ENCODE measurements at places on chromosomes 5 and 9. TPM values are rescaled to one million over a fixed set of nuclear protein-coding genes. Genes with fewer than 3 reads are reported as not detected.

Gene SPINK7
- total RNA-seq: not detected

Gene TMEM174
- not detected for total RNA-seq

Gene FBN2
- 0.78 TPM for total RNA-seq

Gene AQP7
- 1.3 TPM for total RNA-seq

Gene COL5A1
- total RNA-seq: 2.9 TPM

Gene FAXDC2
- total RNA-seq: 4.8 TPM

Gene SLCO6A1
- not detected for total RNA-seq

Gene HAVCR1
- total RNA-seq: not detected

- H3K4me3 ChIP-seq: no peak overlapping the region
- H3K36me3 ChIP-seq: no peaks in the 10 kb centered on the region
- DNase-seq: no peak
- H3K27ac ChIP-seq: peak overlapping the region; percentile 20
Observed at GRCh38 chr5:68266457-68266856, 50.9 kb downstream of the PIK3R1 start.

- no peak overlapping the region for H3K4me3 ChIP-seq
- no peaks in the 10 kb centered on the region for H3K27me3 ChIP-seq
- H3K27ac ChIP-seq: no peak overlapping the region
- no peaks in the 10 kb centered on the region for H3K4me1 ChIP-seq
Observed at GRCh38 chr5:167208911-167209310, 1082.5 kb upstream of the WWC1 start.

- no peak for DNase-seq
- no peaks in the 10 kb centered on the region for H3K4me1 ChIP-seq
- H3K27ac ChIP-seq: no peak overlapping the region
- no peak overlapping the region for H3K4me3 ChIP-seq
- H3K36me3 ChIP-seq: no peaks in the 10 kb centered on the region
Observed at GRCh38 chr9:36802201-36802920, 229.7 kb downstream of the MELK start.

DNA sequence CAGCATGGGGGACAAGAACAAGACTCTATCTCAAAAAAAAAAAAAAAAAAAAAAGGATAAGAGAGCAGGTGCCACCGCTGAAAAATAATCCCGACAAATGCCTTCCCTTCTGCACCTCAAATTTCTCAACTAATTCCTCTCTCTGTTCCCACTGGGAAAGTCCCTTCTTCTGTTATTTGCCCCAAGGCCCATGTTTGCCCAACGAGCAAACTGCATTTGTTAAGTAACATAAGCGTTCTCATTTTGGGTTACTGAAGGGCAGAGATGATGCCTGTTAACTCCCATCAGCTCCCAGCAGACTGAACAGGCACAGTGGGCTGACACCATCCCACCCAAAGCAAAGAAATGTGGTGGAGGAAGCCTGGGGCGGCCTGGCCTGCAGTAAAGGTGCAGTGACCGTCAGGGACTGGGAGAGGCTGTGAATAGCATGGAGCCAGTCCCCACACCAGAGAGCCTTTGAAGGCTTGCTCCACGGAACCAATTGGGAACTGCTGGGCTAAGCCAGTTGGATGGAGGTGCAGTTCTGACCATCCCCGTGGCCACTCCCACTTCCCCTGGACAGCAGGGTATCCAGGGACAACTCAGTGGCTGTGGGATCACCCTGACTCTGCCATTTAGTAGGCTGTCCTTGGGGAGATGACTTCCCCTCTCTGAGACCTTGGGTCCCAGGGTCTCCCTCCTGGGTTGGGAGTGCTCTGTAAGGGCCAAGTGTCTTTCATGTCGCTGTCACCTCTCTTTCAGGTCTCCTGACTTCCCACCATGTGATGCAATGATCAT is 149.7 kb upstream of the IER5L start:
- peak; percentile 18 for DNase-seq
- no peaks in the 10 kb centered on the region for H3K36me3 ChIP-seq
- no peak overlapping the region for H3K4me3 ChIP-seq
- no peaks in the 10 kb centered on the region for H3K4me1 ChIP-seq
- H3K27me3 ChIP-seq: no peaks in the 10 kb centered on the region

DNA sequence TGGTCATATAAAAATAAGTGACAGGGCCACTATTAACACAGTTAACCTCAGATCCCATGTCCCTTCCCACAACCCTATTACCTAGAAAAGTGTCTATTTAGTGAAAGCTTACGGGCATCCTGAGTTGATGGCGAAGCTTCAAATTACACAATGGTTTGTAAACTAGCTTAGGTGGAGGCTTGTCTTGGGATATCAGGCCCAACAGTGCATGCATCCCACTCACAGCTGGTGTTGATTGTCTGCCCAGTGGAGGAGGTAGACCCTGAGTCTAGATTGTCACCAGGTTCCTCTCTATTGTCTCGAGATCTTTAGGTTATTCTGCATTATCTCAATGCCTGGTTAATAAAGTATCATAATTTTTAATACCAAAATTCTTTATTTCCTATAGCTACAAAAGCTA is 30.4 kb downstream of the PRELID2 start:
- H3K36me3 ChIP-seq: no peaks in the 10 kb centered on the region
- no peaks in the 10 kb centered on the region for H3K27me3 ChIP-seq
- no peak for DNase-seq

DNA sequence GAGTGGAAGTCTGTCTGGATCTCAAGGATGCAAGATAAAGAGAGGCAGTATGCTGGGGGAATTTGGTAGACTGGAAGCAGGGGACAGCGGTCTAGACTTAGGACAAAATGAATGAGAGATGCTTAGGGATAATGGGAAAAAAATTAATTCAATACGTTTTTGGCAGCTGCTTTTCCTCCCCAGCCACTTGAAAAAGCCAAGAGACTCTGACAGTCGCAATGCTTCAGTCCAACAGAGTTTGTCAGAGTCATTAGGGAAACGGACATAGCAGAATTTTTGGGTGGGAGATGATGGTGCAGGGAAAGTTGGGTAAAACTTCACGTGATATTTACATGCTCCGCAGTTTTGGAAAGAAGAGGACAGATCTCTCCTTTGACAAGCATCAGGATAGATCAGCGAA is 129.7 kb downstream of the GOLPH3 start:
- H3K36me3 ChIP-seq: no peaks in the 10 kb centered on the region
- H3K27me3 ChIP-seq: no peaks in the 10 kb centered on the region
- no peak for DNase-seq
- no peak overlapping the region for H3K4me3 ChIP-seq

DNA sequence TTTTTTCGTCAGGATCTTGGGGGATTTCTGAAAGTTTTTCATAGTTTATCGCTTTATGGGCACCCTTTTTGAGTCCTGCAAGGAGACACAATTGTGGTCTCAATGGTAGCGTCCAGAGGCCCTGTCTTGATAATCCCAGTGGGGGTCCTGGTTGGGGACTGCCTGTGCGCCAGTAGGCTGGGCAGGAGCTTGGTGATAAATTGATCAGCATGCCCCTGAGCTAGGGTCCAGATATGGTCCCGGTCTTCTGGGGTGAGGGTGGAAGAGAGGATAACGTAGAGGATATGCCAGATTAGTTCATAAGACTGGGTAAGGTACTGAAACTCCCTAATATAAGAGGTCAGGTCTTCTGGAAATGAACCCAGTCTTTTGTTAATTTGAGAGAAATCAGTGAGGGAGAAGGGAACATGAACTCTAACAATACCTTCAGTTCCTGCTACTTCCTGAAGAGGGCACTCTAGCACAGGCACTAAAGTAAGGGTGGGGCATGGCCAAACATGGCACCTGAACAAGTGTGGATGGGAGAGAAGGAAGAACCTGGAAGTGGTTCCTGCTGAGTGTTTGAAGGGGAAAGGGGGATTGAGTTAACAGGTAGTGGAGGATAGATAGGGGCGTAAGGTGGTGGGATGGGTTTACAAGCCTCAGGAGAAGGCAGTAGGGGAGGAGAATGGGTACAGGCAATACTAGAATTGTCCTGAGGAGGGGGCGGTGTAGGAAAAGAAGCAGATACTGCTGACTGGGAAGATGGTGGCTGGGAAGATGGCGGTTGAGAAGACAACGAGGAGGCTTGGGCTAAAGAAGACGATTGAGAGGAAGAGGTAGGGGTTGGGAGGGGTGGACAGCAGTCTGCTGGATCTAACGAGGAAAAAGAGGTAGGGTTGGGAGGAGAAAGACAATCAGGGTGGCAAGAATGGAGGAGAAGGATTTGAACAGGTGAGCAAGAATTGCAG is 33.8 kb upstream of the ANXA2R start:
- no peak overlapping the region for H3K4me3 ChIP-seq
- no peaks in the 10 kb centered on the region for H3K4me1 ChIP-seq
- no peaks in the 10 kb centered on the region for H3K27me3 ChIP-seq
- no peak overlapping the region for H3K27ac ChIP-seq
- no peak for DNase-seq

- no peak overlapping the region for H3K27ac ChIP-seq
- H3K27me3 ChIP-seq: no peaks in the 10 kb centered on the region
- DNase-seq: no peak
- H3K4me3 ChIP-seq: no peak overlapping the region
Observed at GRCh38 chr5:132591145-132591544, 34.4 kb downstream of the RAD50 start.

- H3K4me1 ChIP-seq: no peaks in the 10 kb centered on the region
- no peak for DNase-seq
- no peak overlapping the region for H3K4me3 ChIP-seq
- H3K27ac ChIP-seq: no peak overlapping the region
- H3K36me3 ChIP-seq: no peaks in the 10 kb centered on the region
Observed at GRCh38 chr5:56389261-56389660, 156.1 kb upstream of the ANKRD55 start.

DNA sequence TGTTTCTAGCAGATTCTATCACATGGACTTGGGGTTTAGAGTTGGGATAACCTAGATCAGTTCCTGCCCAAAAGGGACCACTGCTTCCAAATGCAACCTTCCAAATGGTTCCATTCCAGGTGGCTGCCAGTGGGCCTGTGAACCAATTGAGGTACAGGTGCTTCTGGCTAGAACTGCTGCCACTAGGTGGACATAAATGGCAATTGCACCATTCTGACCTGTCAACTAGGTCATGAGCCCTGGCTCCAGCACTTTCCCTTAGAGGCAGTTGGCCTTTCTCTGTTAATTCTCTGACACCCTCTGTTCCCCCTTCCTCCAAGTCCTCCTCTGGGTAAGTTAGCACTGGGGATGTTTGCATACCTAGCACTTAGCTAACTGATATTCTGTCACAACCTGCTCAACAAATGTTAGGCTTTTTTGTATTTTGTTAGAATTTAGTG is 16.6 kb upstream of the HEMGN start:
- H3K27ac ChIP-seq: no peak overlapping the region
- no peaks in the 10 kb centered on the region for H3K36me3 ChIP-seq
- no peaks in the 10 kb centered on the region for H3K27me3 ChIP-seq
- DNase-seq: peak; percentile 30
- H3K4me1 ChIP-seq: no peaks in the 10 kb centered on the region
- no peak overlapping the region for H3K4me3 ChIP-seq

DNA sequence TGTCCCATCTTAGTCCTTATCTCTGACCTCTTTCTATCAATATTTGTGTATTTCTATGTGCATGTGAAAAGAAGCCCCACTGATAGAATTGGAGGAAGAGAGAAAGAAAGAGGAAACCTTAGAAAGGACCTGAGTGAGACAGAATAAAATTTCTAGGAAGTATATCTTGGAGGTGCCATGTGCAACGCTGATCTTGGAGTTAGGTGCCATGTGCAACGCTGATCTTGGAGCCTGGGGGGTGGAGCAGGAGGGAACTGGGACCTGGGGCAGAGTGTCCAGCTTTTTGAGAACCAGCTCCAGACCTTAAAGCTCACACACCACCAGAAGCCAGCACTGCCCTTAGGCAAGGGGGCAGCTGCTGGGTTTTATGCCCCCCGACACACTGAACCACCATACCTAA is 89.4 kb downstream of the SHC3 start:
- no peak for DNase-seq
- H3K36me3 ChIP-seq: no peaks in the 10 kb centered on the region
- H3K27me3 ChIP-seq: no peaks in the 10 kb centered on the region
- H3K27ac ChIP-seq: no peak overlapping the region

- no peak overlapping the region for H3K4me3 ChIP-seq
- no peak for DNase-seq
- no peak overlapping the region for H3K27ac ChIP-seq
Observed at GRCh38 chr9:19663570-19663969, 125.3 kb downstream of the SLC24A2 start.

- H3K4me3 ChIP-seq: no peak overlapping the region
- H3K4me1 ChIP-seq: no peaks in the 10 kb centered on the region
- no peak overlapping the region for H3K27ac ChIP-seq
- DNase-seq: no peak
- no peaks in the 10 kb centered on the region for H3K27me3 ChIP-seq
- H3K36me3 ChIP-seq: no peaks in the 10 kb centered on the region
Observed at GRCh38 chr5:55427157-55427556, 107.6 kb downstream of the PLPP1 start.

DNA sequence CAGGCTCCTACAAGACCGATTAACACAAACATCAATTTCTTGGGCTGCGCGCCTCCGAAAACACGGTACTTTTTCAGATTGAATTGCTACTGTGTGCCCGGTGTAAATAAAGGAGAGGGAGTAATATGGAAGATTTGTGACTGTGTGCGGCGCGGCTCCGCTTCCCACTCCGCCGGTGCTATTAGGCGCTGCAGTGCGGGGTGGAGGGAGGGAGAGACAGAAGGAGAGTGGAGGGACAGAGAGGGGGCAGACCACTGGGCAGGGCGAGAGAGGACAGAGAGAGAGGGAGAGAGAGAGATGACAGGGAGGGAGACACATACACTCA is 24.7 kb upstream of the RNU6ATAC start:
- DNase-seq: no peak
- peaks cover 5% of the 10 kb centered on the region for H3K27me3 ChIP-seq
- H3K4me3 ChIP-seq: no peak overlapping the region
- no peak overlapping the region for H3K27ac ChIP-seq
- H3K4me1 ChIP-seq: no peaks in the 10 kb centered on the region

- no peak overlapping the region for H3K4me3 ChIP-seq
- DNase-seq: no peak
- no peak overlapping the region for H3K27ac ChIP-seq
- H3K27me3 ChIP-seq: no peaks in the 10 kb centered on the region
- no peaks in the 10 kb centered on the region for H3K4me1 ChIP-seq
Observed at GRCh38 chr5:80926536-80926935, 33.6 kb upstream of the RASGRF2 start.

DNA sequence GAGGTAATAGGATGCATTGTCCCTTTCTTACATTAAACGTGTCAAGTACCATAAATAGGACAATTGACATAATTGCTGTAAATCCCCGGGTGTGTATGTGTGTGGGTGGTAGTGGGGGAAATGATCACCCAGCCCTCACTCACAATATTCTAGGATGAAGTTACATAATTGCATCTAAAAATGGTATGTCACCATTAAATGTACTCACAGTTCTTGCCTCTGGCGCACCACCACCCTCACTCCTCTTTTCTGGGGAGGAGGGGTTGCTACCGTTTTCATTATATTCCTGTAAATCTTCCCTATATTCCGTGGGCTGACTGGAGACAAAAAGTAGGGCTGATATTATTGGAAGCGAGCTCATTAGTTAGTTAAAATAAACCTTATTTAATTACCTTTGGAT is 563.8 kb downstream of the TLR4 start:
- DNase-seq: no peak
- H3K36me3 ChIP-seq: no peaks in the 10 kb centered on the region
- H3K27ac ChIP-seq: no peak overlapping the region

- H3K4me3 ChIP-seq: no peak overlapping the region
- no peaks in the 10 kb centered on the region for H3K36me3 ChIP-seq
- H3K4me1 ChIP-seq: no peaks in the 10 kb centered on the region
Observed at GRCh38 chr9:88802533-88802932, 188.7 kb upstream of the S1PR3 start.
